ENCODE measurements at places on chromosomes 12 and 14.

DNA sequence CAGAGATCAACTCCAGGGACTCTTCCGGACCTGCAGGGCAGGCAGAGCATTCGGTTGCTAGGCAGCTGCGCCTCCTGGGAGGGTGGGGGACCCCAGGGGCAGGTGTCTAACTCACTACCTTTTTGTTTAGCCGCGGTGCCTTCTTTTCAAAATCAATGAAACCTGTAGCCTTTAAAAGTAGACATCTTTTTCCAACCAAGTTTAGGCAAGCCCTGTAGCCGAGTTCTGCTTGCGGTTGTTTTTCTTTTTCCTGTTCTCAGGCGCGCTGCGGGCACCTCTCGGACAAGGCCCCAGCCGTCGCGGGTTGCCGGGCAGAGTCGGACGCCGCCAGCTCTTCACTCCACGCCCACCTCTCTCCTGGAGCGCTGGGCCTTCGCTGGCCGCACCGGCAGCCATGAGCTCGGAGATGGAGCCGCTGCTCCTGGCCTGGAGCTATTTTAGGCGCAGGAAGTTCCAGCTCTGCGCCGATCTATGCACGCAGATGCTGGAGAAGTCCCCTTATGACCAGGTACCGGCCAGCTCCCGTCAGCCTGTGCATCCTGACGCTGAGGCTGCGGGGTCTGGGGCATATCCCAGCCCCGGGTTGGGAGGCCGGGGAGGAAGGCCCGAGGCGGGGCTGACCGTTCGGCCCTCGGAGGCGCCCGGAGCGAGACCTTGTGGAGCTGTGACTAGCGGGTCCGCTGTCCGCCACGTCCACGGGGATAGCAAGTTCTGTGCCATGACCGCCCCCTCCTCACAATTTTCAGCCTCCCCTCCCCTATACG lies at the start of gene TTC8:
TSS of gene TTC8 (plus strand) at position 338 of the 764 bp plus-strand sequence. CDS start at position 395, 57 bp downstream.
- DNase-seq = peak; percentile 40

DNA sequence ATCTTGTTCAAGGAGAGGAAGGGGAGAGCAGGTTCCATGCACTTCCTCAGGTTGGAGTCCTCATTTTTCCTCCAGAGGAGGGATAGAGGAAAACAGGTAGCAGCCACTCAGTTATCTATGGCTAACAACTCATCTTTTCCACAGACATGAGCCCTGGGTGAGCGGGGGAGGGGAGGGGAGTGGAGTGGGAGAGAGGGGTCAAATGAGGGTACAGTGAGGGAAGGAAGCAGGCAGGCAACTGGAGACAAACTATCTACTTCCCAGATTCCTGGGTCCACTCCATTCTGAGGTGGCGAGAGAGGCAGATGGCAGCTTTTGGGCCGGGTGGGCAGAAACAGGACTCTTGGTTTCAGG lies 2.6 kb upstream of the ZNF385A start:
- DNase-seq = no peak

GRCh38 chr12:59763835-59764234 lies 168.0 kb downstream of the SLC16A7 start:
- no peak for DNase-seq

DNA sequence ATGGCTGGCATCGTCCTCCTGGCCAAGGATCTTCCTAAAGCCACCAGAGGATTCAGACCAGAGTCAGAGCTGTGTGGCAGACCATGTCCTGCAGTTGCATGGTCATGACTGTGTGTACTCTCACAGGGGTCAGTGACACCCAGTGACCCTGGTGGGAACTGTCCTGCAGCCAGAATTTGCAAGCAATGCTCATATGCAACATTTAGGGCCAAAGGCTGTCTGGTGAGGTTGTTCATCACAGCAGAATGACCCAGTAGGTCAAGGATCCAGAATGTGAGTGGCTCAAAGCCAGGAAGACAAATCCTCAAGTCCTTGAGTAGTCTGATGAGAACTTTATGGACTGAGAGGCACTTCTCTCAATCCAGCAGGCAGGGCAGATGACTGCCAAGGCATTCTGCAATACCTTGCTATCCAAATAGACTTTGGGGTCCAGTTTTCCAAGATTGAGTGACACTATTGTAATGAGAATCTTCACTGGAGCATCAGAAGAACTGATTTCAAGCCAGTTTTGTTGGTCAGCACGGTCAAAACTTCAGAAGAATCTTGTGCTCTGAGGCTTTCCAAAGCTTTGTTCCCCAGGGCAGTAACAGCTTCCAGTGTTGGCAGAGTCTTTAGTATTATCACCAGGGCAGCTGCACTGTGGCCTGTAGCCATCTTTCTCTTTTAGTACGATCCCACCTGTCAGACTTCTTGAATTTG lies 122.0 kb downstream of the PTCSC3 start:
- no peak for DNase-seq

DNA sequence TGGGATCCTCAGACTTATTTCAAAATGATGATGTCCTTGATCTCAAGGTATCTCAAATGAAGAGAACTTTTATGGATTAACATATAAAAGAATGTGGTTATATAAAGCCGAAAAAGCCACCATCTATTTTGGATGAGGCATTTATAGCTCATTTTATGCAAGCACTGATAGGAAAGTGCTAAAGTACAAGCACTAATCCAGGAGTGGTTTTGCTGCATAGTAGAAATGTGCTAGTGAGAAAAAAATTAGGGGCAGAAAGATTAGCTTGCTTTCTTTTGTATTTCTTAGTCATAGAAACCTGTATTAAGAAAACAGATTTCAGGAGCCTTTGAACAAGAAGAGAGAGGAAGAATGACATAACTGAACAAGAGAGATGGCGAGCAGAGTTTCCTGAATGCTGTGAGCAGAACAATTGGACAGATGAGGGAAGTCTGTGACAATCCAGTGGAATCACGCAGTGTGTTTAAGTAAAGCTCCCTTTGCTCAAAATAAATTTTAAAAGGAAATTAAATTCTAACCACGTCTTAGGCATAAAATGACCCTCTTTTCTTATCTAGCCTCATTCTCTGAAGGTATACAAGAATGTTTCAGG lies 238.2 kb upstream of the NOVA1 start:
- no peak for DNase-seq

DNA sequence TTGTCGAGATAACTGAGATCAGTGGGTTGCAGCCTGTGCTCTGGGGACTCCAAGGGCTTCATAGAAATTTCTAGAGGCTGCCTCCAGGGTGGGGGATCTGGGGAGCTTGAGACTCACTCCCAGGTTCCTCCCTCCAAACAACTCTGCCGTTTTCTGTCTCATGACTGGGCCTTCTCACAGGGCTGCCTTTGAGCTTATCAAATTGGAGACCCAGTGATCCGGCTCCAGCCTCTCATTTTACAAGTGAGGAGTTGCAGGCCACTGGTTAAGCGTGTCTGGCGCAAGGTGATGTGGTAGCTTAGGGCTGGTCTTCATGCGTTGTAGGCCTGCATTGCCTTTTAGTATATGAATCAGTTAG lies 85.8 kb downstream of the SLC25A47 start:
- DNase-seq = no peak

Measured in NCI-H2029 (cell line).